ENCODE measurements at places on chromosomes 11 and 22.

- no peak for DNase-seq
Observed at GRCh38 chr11:30228323-30228884, 2.4 kb upstream of the FSHB start.

- no peak for DNase-seq
Observed at GRCh38 chr22:42078469-42079318, 806 bp upstream of the SMDT1 start.

DNA sequence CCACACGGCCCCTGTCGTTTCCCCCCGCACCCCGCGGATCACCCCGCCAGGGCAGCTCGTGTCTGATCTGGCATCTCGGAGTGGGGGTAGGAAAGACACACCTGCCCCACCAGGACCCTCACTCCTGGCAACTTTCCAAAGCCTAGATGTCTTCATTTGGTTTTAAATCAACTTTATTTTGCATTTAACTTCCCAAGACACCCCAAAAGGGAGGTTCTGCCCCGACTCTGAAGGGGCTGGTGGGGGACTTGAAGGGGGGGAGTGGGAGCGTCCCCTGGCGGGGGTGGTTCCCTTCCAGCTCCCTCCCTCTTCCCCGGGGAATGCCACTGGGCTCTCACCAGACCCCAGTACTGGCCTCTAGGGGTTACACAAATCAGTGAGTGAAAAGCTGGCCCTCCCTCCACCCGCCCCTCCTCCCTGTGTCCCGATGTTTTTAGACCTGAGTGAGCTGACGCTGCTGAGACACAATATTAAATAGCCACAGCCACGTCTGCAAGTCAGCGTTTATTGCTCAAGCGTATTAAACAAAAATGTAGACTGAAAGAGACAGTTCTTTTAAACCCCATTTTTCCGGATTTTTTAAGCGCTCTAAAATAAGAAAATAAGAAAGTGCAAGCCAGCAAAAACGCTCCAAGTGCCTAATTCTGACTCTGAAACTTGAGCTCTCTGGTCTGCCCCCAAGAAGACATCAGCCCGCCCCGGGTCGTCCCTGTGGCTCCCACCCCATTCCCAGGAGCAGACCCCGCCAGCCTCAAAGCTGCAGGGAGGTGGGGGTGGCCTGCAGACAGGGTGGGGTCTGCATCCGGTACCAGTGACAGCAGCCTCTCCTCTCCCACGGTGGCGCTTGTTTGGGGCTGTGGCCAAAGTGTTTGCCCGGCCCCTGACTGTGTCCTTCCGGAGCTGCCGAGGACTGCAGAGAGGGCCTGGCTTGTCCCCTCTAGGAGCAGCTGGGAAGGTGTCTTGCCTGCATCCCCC lies 1.1 kb upstream of the TTLL8 start:
- no peak for DNase-seq

- DNase-seq, result no peak
Observed at GRCh38 chr11:10326012-10326964, 21.4 kb downstream of the ADM start.

DNA sequence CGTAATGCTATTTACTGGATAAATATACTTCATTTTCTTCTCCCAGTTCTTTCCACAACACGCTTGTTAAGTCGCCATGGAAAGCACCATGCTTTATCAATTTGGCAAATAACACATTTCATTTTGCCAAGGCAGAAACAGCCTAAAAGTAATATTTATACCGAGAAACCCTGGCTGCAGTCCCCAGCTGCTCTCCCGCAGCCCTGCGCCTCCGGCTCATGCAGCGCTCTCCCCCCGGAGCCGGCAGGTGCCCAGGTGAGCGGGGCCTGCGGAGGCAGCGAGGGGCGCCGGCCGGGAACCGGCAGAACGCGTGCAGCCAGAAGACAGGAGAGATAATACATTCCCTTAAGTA lies 681 bp upstream of the ARHGEF12 start:
- no peak for DNase-seq

DNA sequence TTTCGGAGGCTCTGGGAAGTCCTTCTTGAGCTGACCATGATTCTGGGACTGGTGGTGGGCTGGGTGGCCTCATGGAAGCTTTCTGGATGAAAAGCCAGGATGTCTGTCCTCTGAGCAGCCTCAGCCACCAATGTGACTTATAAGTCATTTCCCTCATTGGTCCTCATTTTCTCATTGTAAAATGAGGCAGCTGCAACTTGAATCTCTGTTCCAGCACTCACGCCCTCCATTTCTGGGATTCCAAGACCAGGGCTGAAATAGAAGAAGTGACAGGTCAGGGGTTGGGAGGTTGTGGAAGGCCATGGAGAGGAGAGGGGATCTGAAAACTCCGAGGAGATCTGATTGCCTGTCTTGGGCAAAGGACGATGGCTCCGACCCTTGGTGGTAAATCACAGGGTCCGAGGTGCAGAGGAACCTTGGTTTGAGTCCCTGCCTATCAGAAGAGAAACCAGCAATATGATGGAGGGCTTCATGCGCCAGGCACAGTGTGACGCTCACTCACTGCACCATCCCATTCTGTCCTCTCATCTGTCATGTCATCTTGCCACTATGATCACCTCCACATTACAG lies 38.3 kb downstream of the TSPAN18 start:
- DNase-seq, result no peak

DNA sequence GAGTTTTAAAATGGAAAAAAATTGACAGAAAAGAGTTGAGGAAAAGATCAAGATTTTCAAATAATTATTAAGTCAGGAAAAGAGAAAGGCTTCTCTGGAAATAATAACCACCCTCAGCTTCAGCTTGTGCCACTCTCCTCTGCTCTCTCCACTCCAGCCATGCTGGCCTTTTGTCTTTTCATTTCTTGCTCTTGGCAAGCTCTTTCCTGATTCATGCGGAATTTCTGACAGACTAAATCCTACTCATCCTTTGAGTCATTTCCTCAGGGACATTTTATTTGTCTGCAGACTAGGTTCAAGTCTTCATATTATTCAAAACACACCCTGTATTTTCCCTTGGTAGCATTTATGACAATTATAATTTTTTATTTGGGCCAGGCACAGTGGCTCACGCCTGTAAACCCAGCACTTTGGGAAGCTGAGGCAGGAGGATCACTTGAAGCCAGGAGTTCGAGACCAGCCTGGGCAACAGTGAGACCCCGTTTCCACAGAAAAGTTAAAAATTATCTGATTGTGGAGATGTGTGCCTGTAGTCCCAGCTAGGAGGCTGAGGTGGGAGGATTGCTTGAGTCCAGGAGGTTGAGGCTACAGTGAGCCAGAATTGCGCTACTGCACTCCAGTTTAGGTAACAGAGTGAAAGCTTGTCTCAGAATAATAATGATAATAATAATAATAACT lies 7.8 kb upstream of the P4HA3 start:
- DNase-seq, result peak; percentile 48

DNA sequence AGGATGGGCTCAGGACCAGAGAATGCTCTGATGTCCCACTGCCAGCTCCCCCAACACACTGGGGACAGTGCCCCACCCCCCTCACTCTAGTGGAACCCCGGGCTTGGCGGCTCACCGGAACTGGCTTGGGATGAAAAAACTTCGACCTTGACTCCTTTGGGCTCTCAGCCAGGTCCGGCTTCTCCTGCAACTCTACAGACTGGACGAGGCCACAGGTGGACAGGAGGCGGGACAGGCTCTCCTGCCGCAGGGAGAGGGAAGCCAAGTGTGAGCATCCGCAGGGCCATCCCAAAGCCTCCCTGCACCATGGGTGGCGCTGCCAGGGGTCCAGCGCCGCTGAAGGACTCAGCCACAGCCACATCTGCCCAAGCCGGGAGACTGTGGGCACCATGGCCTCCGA lies 3.7 kb downstream of the RRP7A start:
- no peak for DNase-seq

DNA sequence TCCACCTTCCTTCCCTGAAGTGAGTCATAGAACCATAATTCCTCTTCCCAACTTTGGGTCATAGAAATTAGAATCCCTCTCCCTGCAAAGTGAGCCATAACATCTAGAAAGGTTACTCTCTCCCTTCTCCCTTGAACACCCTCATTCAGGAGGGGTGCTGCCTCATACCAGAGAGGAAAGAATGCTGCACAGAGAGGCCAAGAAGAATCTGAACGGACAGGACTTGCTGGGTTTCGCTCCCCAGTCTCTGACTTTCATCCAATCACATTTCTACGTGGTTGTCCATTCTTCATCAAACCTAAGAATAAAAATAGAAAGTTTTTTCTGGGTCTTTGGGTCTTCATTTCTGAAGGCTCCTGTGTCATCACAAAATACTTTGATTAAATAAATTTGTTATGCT lies 31.0 kb upstream of the BIRC3 start:
- DNase-seq, result no peak

- no peak for DNase-seq
Observed at GRCh38 chr22:17841836-17842235, 67.6 kb upstream of the BID start.

DNA sequence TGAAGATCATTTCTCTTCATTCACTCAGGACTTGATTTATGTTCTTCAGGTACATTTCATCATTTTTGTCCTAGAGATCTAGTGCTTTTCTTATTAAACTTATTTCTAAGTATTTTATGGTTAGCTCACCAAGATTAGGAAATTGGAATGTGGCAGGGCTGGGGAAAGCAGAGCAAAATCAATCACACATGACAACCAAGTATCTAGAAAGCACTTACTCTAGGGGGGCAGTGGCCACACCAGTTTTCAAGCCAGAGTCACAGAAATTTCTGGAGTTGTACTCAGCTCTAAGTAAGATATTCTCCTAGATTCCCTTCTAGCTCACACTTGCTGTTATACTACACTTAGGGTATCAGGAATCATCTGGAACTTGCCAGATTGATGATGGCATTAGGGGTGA lies 33.3 kb upstream of the MYEOV start:
- DNase-seq, result no peak

- no peak for DNase-seq
Observed at GRCh38 chr11:64571050-64571409, 20.0 kb upstream of the SLC22A12 start.

GRCh38 chr11:70314730-70315129 lies 44.2 kb downstream of the PPFIA1 start:
- DNase-seq, result no peak

GRCh38 chr22:22753526-22754267 lies 109.3 kb downstream of the GGTLC2 start:
- DNase-seq, result no peak

- DNase-seq, result no peak
Observed at GRCh38 chr11:127965939-127966668, 621.3 kb downstream of the ETS1 start.

DNA sequence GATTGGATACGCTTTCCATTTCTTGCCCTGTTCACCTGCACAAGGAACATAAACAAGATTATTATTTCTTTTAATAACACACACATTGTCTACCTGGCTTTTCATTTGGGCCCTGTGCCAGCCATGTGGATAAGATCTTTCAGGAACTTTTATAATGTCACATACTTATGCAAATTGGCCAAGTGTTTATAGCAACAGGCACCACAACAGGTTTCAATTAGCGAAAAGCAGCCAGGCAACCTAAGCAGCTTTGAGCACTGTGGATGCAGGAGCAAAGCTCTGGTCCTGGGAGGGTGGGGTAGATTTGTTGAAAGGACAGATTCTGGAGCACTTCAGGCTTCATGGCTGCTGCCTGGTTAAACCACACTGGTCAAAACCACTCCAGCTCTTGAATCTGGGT lies 217.4 kb downstream of the BARX2 start:
- DNase-seq, result no peak

DNA sequence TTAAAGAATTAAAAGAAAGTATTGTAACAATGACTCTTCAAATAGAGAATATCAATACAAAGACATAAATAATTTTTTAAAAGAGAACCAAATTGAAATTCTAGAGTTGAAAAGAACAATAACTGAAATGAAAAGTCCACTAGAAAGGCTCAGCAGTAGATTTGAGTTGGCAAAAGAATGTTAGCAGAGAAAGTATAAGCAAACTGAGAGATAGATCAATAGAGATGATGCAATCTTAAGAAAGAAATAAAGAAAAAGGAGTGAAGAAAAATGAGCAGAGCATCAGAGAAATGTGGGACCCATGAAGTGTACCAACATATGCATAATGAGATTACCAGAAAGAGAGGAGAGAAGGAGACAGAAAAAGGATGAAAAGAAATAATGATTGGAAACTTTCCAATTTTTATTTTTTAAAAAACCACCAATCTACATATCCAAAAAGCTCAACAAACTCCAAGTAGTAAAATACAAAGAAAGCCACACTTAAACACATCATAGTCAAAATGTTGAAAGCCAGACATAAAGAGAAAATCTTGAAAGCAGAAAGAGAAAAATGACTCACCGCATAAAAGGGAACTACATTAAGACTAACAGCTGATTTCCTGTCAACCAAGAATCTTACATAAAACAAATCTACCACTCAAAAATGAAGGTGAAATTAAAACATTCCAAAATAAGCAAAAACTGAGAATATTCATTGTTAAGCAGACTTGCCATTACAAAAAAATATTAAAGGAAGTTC lies 20.9 kb downstream of the NCF4 start:
- DNase-seq, result no peak

GRCh38 chr11:36672815-36673450 lies 74.9 kb upstream of the RAG2 start:
- no peak for DNase-seq

DNA sequence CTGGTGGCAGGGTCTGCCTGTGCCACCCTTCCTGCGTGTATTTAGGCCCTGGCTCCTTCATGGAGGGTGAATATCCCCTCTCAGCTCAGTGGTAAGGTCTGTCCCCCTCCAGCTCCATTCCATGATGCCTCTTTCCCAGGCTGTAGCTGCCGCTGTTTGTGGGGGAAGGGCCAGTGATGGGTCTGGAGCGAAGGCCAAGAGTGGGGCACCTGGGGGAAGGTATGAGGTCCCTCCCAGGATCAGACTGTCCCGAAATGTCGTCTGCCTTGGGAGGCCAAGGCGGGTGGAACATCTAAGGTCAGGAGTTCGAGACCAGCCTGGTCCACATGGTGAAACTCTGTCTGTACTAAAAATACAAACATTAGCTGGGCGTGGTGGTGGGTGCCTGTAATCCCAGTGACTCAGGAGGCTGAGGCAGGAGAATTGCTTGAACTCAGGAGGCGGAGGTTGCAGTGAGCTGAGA lies 1.1 kb downstream of the CD151 start:
- DNase-seq, result no peak

- DNase-seq, result no peak
Observed at GRCh38 chr11:19827399-19828135, 114.9 kb downstream of the NAV2 start.

DNA sequence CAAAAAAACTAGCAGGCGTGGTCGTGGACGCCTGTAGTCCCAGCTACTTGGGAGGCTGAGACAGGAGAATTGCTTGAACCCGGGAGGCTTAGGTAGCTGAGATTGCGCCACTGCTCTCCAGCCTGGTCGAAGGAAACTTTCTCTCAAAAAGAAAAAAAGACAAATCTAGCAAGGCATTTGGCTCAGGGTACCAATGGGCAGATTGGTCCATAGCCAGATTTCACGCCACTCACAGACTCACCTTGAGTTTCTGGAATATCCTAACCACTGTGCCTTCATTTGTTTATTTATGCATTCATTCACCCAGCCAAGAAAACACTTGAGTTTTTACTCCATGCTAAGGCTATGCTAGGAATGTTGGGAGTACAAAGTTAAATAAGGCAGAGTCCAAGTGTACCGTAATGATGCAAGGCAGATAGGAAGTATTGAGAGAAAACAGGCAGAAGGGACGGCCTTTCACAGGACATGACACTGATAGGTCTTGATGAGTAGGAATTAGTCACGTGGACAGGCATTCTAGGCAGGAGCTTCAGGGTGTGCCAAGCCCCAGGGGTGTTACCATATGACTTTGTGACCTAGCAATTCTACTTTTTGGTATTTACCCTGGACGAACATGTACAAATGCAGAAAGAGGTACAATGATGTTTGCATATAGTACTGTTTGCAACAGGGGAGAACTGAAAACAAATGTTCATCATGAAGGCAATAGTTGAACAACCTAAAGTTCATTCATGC lies 3.0 kb upstream of the PACSIN3 start:
- no peak for DNase-seq

All from T1000 (cell line).